Peyer's patch (tissue), 4 donors: ENCODE measurements at places on chromosomes 2 and 18. TPM values are rescaled to one million over a fixed set of nuclear protein-coding genes. Genes with fewer than 3 reads are reported as not detected.

GRCh38 chr18:24200494-24201290 is 61.8 kb downstream of the CABYR start:
- no peak overlapping the region for H3K4me3 ChIP-seq
- H3K27me3 ChIP-seq: no peaks in the 10 kb centered on the region
- H3K27ac ChIP-seq: no peak overlapping the region
- DNase-seq: no peak
- H3K36me3 ChIP-seq: no peaks in the 10 kb centered on the region
- H3K4me1 ChIP-seq: no peaks in the 10 kb centered on the region

GRCh38 chr2:219765231-219765911 is 137.9 kb downstream of the SLC4A3 start:
- no peak overlapping the region for H3K4me3 ChIP-seq
- H3K27ac ChIP-seq: no peak overlapping the region
- DNase-seq: no peak
- H3K36me3 ChIP-seq: no peaks in the 10 kb centered on the region
- H3K27me3 ChIP-seq: no peaks in the 10 kb centered on the region

Gene KIF5C
- 1.2 TPM for total RNA-seq

DNA sequence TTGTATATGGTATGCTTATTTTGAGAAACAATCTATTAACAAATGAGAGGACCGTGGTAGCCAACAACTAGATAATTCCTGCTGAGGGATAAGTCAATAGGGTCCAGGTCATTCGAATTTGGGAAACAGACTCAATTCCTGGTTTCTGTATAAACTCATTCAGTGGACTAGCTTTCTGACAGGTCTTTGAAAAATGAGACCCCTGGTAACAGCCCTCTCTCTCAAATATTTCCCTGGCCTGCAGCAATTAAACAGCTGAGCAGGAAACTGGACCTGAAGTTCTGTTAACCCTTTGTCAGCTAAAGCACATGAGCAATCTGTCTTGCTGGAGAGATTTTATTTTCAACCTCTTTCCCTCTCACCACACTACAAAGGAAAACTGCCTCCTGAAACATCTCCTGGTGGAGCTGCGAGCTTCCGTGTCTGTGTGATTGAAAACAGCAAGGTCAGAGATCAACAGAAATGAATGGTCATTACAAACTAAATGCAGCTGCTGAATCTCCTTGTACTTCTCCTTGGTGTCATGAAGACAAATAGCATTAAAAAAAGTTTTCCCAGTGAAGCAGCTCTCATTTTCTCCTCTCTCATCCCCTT is 70.3 kb upstream of the CCDC85A start:
- no peaks in the 10 kb centered on the region for H3K27me3 ChIP-seq
- H3K27ac ChIP-seq: no peak overlapping the region
- no peak overlapping the region for H3K4me3 ChIP-seq
- H3K36me3 ChIP-seq: no peaks in the 10 kb centered on the region

Gene C1GALT1C1L
- total RNA-seq: not detected

Gene GKN2
- total RNA-seq: not detected

DNA sequence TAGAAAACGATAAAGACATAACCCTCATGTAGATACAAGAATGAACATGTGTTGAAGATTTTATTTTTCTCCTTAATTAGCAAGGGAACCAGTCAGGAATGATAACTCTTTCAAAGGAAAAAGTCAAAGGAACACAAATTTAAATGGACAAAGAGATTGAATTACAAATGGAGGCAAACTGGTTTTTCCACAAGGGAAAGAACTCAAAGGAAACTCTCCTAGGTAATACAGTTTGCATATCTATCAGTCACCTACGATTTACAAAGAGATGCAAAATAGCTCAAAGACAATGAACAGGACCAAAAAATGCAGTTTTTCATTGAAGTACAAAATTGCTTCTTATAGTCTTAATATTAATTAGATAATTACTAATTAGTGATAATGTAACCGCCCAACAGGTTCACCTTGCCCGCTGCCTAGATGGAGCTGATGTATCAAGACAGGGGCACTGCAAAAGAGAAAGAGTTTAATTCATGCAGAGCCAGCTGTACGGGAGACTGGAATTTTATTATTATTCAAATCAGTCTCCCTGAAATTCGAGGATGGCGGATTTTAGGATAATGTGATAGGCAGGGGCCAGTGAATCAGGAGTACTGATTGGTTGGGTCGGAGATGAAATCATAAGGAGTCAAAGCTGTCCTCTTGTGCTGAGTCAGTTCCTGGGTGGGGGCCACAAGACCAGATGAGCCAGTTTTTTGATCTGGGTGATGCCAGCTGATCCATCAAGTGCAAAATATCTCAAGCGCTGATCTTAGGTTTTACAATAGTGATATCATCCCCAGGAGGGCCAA is 151.0 kb downstream of the TMEM17 start:
- no peaks in the 10 kb centered on the region for H3K4me1 ChIP-seq
- no peaks in the 10 kb centered on the region for H3K36me3 ChIP-seq
- H3K27ac ChIP-seq: no peak overlapping the region
- H3K27me3 ChIP-seq: no peaks in the 10 kb centered on the region

- no peaks in the 10 kb centered on the region for H3K4me1 ChIP-seq
- no peak for DNase-seq
- no peaks in the 10 kb centered on the region for H3K27me3 ChIP-seq
- no peaks in the 10 kb centered on the region for H3K36me3 ChIP-seq
- H3K27ac ChIP-seq: no peak overlapping the region
These were observed 183.2 kb upstream of the SIX2 start for GRCh38 chr2:45192481-45192880.

Gene FAM124B
- 1.0 TPM for total RNA-seq

Gene PROKR1
- total RNA-seq: not detected

Gene SLC5A7
- not detected for total RNA-seq

DNA sequence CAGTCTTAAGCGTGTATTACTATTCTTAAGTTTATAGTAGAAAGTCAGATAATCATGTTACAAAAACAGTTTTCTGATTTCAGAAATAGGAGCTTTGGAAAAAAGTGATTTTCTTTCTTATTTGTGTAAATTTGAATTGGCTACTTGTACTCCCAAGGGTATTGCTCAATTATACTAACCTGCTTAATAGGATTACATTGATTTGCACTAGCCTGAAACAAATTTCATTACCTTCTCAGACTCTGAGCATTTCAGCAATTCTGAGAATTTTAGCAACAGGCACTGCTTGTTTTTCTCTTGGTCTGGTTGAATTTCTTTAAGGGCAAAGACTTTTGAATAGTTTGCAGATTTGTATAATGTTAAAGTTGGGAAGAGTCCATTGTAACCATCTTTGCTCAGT is 87.2 kb upstream of the NXPH2 start:
- no peaks in the 10 kb centered on the region for H3K36me3 ChIP-seq
- no peak for DNase-seq
- no peaks in the 10 kb centered on the region for H3K4me1 ChIP-seq
- H3K27ac ChIP-seq: no peak overlapping the region
- H3K27me3 ChIP-seq: no peaks in the 10 kb centered on the region
- no peak overlapping the region for H3K4me3 ChIP-seq

DNA sequence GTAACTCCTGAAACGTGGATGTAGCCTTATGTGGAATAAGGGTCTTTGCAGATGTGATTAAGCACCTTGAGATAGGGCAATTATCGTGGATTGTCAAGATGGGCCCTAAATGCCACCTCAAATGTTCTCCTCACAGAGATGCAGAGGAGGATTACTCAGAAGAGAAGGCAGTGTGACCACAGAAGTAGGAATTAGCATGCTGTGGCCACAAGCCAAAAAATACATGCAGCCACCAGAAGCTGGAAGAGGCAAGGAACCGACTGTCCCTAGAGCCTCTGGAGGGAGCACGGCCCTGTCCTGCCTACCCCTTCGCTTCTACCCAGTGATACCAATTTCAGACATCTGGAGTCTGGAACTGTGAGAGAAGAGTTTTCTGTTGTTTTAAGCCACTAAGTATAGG is 47.3 kb upstream of the MGAT5 start:
- no peaks in the 10 kb centered on the region for H3K36me3 ChIP-seq
- H3K4me3 ChIP-seq: no peak overlapping the region
- no peak overlapping the region for H3K27ac ChIP-seq
- no peak for DNase-seq

Gene PMAIP1
- total RNA-seq: 1.4 TPM

GRCh38 chr2:208686665-208687064 is 280.1 kb downstream of the PTH2R start:
- H3K36me3 ChIP-seq: no peaks in the 10 kb centered on the region
- H3K27me3 ChIP-seq: no peaks in the 10 kb centered on the region
- DNase-seq: no peak
- no peak overlapping the region for H3K4me3 ChIP-seq
- H3K4me1 ChIP-seq: no peaks in the 10 kb centered on the region
- H3K27ac ChIP-seq: no peak overlapping the region
